ENCODE measurements at places on chromosomes 11 and 22. TPM values are rescaled to one million over a fixed set of nuclear protein-coding genes. Genes with fewer than 3 reads are reported as not detected.

GRCh38 chr11:127110542-127110941 is 110.0 kb upstream of the KIRREL3 start:
- no peak for DNase-seq

DNA sequence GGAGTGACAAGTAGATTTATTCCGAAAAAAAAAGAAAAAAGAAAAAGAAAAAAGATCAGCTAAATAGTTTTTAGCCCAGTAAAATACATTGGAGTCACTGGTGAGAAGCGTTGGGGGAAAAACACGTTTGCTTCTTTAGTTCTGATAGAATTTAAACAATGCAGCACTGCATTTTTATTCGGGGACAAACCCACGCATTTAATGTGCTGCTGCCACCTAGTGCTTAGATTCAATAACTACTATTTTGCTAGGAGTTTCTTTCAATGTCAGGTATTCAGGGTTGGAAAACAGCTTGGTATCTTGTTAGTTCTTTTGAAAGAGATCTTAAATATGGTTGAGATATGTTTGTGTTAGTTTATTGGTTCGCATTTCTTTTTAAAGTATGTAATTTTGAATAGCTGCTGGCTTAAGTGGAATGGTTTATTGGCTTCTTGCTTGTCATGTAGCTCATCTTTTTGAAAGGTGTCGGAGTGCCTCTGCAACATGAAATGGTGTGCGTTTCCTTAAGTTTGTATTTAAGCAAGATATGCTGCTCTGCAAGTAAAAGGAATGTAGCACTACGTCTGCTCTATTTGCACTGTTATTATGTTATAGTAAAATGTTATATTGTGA is 41.9 kb downstream of the SVIP start:
- peak; percentile 36 for DNase-seq

- peak; percentile 70 for DNase-seq
These were observed 1496.5 kb downstream of the FAM181B start for GRCh38 chr11:81237139-81237538.

GRCh38 chr11:47233989-47234668 is 14.5 kb downstream of the ACP2 start:
- no peak for DNase-seq

GRCh38 chr22:50436841-50437341 is 37.9 kb downstream of the SBF1 start:
- DNase-seq = no peak

The ARHGEF12 gene
- 152 TPM for polyA plus RNA-seq

DNA sequence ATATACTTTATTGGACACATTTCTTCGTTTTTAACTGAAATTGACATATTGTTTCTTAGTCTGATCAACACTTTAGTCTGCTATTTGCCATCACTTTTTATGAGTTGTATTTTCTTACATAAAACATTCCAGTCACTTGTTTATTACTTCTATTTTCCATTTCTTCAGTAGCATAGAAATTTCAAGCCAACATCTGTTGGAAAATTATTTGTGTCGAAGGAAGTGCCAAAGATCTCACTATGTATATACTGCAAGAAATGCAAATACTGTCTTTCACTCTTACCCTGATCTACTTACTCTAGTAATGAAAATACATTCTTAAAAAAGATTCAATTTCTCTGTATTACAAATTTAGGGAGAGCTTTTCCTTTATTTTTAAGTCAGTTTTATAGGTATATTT is 105.9 kb downstream of the SLC17A6 start:
- no peak for DNase-seq

- DNase-seq = no peak
These were observed 1.7 kb downstream of the CTSD start for GRCh38 chr11:1761857-1762536.
